ENCODE measurements at places on chromosomes 2 and 18. TPM values are rescaled to one million over a fixed set of nuclear protein-coding genes. Genes with fewer than 3 reads are reported as not detected.
A peak's percentile ranks its signal among the peaks of the same experiment; 100 is the strongest.

GRCh38 chr2:62141142-62141740 lies 54.7 kb upstream of the B3GNT2 start:
- no peak for DNase-seq

The ZNF521 gene
- total RNA-seq, result 24.5 TPM

- DNase-seq, result no peak
These were observed 26.2 kb downstream of the UNC50 start for GRCh38 chr2:98634406-98635092.

The TRIM54 gene
- total RNA-seq, result 301 TPM

The FAM237A gene
- not detected for total RNA-seq

- DNase-seq, result no peak
These were observed at the start of gene CXCR1 for GRCh38 chr2:218166791-218167190. Gene CXCR1 (minus strand): TSS chr2:218166962. CDS start chr2:218165211, 1,751 bp downstream.

GRCh38 chr2:102046135-102046986 lies 54.6 kb downstream of the IL1R2 start:
- no peak for DNase-seq

The ATP8B1 gene
- 5.9 TPM for total RNA-seq

- DNase-seq, result no peak
These were observed 26.9 kb upstream of the CASP10 start for GRCh38 chr2:201156036-201156435.

DNA sequence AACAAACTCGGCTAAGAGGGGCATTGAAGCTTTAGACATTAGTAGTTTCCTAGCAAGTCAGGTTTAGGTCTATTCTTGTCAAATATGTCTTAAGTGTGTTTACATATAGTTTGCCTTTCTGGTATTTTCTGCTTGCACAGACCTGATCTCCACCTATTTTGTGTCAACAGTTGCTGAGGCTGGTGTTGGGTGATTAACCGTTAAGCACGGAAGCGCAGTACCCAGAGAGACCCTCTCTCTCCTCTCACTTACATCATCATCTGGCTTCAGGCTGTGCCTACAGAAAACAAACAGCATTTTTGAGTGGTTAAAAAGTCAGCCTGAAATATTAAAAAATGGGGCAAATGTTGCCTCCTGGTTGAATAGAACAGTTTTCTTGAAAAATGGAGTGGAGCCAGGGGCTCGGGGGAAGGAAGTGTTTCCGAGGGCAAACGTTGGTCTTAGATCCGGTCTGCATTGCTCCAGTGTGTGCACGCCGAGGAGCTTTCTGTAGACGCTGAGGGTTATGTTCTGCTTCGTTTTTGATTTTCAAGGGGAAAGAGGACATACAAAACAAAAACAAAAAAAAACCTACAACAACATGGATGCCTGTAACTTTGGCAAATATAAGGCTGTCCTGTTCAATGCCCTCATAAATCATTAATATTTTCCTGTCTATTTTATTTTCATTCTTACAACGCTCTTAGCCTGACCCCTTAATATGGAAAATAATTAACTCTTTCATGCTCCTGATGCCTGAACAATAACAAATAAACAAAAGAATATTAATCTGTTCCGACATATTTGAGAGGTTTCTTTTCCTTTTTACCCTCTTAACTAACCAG lies 120.8 kb downstream of the MEIS1 start:
- DNase-seq, result no peak

DNA sequence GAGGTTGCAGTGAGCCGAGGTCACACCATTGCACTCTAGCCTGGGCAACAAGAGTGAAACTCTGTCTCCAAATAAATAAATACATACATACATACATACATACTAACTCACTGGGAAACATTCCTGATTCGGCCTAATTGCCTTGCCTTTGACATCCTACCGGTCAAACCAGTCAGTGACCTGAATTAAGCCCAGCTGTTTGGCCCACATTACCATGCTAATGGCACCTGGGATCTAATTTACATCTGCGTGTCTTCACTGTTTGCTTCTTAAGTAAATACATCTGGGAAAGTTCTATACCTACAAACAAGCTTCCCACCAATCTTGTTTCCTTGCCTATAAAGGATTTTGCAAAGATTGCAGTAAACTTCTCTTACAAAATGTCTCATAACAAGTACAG lies 230.2 kb upstream of the ZC3H15 start:
- no peak for DNase-seq

GRCh38 chr2:423479-423878 lies 135.6 kb upstream of the ALKAL2 start:
- no peak for DNase-seq

DNA sequence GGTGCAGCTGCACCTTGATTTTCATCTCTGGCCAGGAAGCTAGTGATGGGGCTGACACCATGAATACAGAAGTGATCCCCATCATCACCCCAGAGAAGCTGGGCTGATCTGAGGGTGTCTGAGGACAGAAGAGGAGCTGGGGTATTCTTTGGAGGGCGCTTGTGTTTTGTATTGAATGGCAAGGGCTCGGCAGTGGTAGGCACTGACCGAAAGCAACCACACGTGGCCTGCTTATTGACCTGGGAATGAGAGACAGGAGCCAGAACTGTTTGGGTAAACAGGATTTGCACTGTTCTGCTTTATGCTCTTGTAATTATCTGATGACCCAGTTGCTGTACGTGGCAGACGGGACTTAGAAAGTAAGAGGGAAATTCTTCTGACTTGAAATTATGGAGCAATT lies 62.6 kb upstream of the RPL31 start:
- no peak for DNase-seq

DNA sequence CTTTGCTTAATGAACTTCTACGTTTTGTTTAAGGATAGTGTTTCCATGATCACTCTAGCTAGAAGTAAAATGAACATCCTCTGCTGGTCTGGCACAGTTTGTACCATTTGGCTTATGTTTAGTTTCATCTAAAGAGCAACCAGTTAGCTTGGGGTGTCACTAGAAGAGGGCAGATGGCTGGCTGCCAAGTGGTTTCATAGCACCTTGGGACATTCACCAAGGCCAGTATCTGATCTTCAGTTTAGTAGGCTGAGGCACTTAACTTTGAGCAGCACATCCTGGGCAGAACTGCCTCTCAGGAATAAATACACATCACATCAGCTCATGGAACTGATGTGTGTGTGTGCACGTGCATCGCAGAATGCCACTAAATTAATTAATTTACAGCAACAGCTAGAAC lies 68.4 kb downstream of the NXPH2 start:
- peak; percentile 31 for DNase-seq

The FLACC1 gene
- total RNA-seq, result 8.3 TPM

GRCh38 chr18:407191-407590 lies 93.3 kb downstream of the COLEC12 start:
- DNase-seq, result no peak

DNA sequence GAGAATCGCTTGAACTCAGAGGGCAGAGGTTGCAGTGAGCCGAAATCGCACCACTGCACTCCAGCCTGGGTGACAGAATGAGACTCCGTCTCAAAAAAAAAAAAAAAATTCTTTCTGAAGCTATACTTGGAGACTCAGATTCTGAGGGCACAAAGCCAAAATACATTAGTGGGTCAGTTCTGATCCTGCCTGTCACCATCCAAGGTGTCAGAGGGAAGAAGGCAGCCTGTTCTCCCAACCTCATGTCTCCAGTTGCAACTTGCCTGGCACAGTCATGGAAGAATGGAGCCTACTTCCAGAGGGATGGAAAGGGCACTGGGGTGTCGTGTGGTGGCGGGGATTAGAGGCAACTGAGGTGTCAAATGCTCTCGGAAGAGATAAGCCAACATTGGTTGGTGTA lies 104.8 kb upstream of the GATA6 start:
- DNase-seq, result no peak

The LYG2 gene
- not detected for total RNA-seq

GRCh38 chr18:79393635-79394533 lies 1.8 kb upstream of the NFATC1 start:
- peak; percentile 97 for DNase-seq

- DNase-seq, result no peak
These were observed 30.1 kb upstream of the GRB14 start for GRCh38 chr2:164651361-164651760.

The RNASEH1 gene
- 20.8 TPM for total RNA-seq

GRCh38 chr2:222708274-222708710 lies 36.8 kb downstream of the MOGAT1 start:
- DNase-seq, result peak; percentile 92

The IL1RL2 gene
- total RNA-seq, result not detected

The AQP12B gene
- total RNA-seq, result not detected

DNA sequence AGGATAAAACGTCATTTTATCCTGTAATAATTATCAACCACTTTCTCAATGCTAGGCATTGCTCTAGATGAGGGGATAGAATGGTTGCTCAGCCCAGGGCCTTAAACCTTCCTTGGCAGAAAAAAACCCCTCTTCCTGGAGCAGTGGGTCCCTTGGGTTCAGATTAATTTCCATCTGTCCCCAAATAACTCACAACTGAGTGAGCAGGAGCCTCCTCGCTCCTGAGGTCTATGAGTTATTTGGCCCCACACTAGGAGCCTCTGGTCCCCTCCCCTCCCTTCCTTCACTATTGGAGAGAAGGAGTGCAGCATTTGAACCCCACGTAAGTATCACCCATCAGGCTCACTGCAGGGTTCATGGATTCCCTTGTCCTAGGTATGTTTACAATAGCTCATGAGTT lies 157.5 kb upstream of the FHL2 start:
- DNase-seq, result no peak

DNA sequence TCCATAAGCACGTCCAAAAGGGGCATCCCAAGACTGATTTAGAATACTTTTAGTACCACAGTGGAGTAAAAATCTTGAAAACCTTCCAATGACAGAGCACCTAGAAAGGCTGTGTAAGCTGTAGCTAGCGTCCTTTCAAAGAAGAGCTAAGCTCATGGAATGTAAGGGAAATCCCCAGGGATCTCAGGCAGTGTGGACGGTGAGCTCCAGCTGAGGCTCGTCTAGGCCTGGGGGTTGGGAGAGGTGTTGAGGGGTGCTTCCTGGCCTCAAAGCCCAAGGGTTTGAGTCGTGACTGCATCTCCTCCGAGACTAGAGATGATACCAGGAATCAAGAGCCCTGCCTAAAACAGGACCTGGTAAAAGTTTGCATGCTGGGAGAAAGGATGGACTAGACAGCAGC lies 7.6 kb downstream of the CTIF start:
- DNase-seq, result no peak

GRCh38 chr2:67412424-67412823 lies 15.3 kb downstream of the ETAA1 start:
- no peak for DNase-seq

DNA sequence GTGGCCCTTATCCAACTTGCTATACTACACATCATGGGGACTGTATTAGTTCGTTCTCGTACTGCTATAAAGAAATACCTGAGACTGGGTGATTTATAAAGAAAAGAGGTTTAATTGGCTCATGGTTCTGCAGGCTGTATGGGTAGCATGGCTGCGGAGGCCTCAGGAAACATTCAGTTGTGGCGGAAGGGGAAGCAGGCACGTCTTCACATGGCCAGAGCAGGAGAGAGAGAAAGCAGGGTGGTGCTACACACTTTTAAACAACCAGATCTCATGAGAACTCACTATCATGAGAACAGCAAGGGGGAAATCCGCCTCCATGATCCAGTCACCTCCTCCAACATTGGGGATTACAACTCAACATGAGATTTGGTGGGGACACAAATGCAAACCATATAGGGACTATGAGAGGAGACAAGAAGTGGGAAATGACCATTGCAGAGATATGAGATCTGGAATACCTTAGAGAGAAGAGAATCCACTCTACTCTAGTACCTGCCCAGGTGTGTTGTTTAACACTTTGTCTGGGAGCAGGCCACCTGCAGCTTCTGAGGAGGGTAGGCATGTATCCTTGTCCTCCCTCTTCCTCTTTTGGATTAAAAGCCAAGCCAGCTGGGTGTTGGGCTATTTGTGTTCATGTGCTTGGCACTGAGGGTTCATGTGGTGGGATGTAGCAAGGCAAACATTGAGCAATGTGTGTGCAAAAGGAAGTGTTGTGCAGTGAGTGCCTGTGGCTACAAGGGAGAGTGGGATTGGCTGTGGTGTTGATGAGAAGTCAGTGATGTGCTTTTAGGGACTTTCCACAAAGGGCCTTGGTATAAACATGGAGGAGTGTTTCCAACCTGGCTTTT lies 22.8 kb downstream of the TTLL4 start:
- no peak for DNase-seq

GRCh38 chr2:20291106-20291564 lies 59.5 kb downstream of the PUM2 start:
- no peak for DNase-seq

DNA sequence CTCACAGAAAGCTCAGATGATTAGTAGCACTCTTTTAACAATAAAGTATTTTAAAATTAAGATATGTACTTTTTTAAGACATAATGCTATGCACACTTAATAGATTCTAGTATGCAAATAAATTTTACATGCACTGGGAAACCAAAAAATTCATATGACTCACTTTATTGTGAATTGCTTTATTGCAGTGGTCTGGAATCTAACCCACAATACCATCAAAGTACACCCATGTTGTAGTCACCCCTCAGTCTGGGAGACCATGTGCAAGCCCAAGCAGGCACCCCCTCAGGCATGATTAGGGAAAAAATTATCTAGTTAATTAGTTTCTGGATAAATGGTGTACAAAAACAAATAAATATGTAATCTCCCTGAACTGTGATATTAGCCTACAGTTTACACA lies 649.0 kb upstream of the HS6ST1 start:
- no peak for DNase-seq

DNA sequence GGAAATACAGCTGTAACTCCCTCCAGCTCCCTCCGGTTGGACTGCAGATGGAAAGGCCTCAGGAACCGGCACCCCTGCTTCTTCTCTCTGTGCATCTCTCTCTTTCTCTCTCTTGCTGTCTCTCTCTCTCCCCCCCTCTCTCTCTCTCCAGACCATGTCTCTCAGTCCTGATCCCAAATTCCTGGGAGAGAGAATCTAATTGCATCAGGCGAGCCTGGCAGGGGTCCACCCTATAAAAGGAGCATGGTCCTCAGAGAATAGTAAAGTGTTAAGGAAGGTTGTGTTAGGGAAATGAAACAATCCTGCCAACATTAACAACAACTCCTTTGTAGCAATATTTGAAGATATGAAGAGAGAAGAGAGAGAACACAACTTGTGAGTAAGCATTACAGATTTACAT lies 36.7 kb downstream of the VIT start:
- DNase-seq, result peak; percentile 75

DNA sequence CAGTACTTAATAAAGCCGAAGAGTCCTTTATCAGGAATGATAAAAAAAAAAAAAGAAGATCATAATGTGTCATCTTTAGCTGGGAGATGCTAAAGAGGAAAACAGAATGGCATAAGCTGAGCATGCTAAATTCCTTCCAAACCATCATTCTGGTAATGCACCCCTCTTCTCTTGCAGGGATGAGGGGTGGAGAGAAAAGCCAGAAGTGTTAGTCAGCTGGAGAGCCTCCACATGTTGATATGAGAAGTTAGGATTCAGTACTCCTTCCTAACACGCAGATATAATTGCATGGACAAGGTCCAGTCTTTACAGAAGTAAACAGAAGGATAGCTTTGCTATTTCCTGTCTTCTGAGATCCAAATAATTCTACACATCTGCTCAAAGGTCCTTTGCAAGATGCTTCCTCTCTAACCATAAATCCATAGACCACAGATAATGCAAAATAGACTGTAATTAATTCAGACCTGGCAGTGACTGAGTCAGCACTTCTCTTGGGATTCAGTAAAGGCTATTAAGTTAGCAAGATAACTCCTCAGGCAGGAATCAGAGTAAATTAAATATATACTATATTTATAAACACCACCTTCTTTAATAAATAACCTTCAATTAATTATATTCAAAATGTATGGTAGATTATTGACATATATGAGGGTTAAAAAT lies 930.0 kb upstream of the KLHL29 start:
- DNase-seq, result no peak

The TUBB6 gene
- 94.6 TPM for total RNA-seq

GRCh38 chr18:24868311-24868710 lies 407.9 kb downstream of the HRH4 start:
- no peak for DNase-seq

- DNase-seq, result no peak
These were observed 5.1 kb downstream of the NOL4 start for GRCh38 chr18:34219651-34220050.
